ENCODE measurements at places on chromosomes 12 and 14. TPM values are rescaled to one million over a fixed set of nuclear protein-coding genes. Genes with fewer than 3 reads are reported as not detected.

The ARPC3 gene
- 378 TPM for total RNA-seq

The G2E3 gene
- total RNA-seq = 72.4 TPM

The OTUB2 gene
- 4.1 TPM for total RNA-seq

The FITM1 gene
- total RNA-seq = not detected

- H3K27ac ChIP-seq = no peak overlapping the region
- H3K36me3 ChIP-seq = no peaks in the 10 kb centered on the region
- H3K4me3 ChIP-seq = no peak overlapping the region
- H3K27me3 ChIP-seq = no peaks in the 10 kb centered on the region
Observed at GRCh38 chr14:35855876-35856481, 29.8 kb downstream of the BRMS1L start.

DNA sequence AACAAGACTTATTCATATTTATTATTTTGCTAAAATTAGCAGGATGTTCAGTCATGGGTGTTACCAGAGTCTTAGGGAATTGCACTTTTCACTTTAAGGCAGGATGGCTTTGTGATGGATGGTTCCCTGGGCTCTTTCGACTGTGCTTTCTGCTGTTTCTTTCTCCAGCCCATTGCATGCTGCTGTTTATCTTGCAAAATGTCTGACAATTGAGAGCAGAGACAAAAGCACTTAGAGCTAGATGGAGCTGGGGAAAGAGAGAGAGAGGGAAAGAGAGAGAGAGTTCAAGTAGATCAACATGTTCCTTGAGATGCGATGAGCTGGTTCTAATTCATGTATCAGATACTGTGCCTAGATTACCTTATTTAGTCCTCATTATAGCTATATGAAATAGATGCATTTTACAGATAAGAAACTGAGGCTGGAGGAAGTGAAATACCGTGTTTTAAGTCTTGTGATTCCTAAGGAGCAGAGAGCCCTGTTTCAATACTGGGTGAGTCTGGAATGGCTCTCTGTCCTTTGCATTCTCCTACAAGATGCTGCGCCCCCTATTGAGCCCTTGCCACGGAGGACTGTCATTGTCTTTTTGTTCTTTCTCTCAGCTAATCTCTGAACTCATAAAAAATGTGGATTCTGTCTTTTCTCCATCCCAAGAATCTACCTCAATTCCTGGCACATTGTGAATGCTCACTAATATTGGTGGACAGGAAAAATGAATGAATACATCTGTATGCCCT lies 227.9 kb downstream of the ALG10B start:
- peaks cover 16% of the 10 kb centered on the region for H3K4me1 ChIP-seq
- no peak overlapping the region for H3K4me3 ChIP-seq
- H3K27ac ChIP-seq = no peak overlapping the region
- peak; percentile 84 for DNase-seq

DNA sequence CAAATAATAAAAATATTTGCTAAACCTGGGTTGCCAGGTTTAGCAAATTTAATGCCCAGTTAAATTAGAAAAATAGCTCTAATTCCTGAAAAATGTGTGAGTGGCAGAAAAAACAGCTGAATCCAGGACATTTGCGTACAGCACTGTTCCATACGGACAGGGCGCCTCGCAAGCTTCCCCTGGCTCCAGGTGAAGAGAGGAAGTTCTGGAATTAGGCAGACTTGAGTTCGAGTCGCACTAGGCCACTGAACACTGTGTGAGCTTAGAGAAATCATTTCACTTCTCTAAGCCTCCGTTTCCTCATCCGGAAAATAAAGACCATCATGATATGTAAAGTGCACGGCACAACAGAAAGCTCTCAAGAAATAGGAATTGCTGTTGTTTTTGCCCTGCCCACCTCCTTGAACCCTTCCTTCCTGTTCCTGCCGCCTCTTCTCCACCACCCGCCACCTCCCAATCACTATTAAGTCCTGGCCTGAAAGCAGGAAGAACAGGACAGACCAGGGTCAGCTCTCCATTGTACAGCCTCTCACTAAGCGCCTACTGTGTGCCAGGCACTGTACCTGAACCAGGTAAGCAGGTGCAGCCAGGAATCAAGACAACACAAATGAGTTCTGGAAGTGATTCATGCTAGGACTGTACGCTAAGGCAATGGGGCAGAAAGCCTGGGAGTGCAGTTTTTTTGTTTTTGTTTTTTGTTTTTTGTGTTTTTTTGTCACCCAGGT lies 763 bp upstream of the PHETA1 start:
- H3K27ac ChIP-seq = no peak overlapping the region
- peaks cover 7% of the 10 kb centered on the region for H3K4me1 ChIP-seq
- no peaks in the 10 kb centered on the region for H3K36me3 ChIP-seq
- H3K4me3 ChIP-seq = peak overlapping the region; percentile 82
- peaks cover 9% of the 10 kb centered on the region for H3K27me3 ChIP-seq
- DNase-seq = no peak

DNA sequence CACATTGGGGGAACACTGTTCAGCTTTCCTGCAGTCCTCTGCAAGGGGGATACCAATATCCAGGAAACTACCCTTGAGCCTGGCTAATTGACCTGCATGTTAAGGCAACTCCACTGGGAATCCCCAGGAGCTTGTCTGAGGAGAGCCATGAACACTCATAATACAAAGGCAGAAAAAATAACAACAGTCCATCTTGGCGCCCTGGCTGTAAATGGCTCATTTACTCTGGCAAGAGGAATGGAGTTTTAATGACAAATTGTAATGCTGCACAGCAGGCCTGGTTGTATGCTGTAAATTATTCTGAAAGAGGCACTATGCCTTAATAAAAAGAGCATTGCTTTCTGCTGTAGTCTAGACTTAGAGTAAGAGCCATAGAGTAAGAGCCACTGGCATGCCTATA lies 58.3 kb downstream of the SLC8A3 start:
- no peak for DNase-seq
- H3K4me3 ChIP-seq = no peak overlapping the region
- no peak overlapping the region for H3K27ac ChIP-seq
- no peaks in the 10 kb centered on the region for H3K4me1 ChIP-seq
- no peaks in the 10 kb centered on the region for H3K36me3 ChIP-seq
- no peaks in the 10 kb centered on the region for H3K27me3 ChIP-seq

- H3K27ac ChIP-seq = no peak overlapping the region
- no peaks in the 10 kb centered on the region for H3K27me3 ChIP-seq
- H3K36me3 ChIP-seq = no peaks in the 10 kb centered on the region
- peaks cover 8% of the 10 kb centered on the region for H3K4me1 ChIP-seq
- no peak for DNase-seq
Observed at GRCh38 chr14:75879031-75879430, 102.8 kb downstream of the TGFB3 start.

- no peak overlapping the region for H3K27ac ChIP-seq
- peaks cover 15% of the 10 kb centered on the region for H3K4me1 ChIP-seq
- H3K36me3 ChIP-seq = peaks cover 7% of the 10 kb centered on the region
- no peak for DNase-seq
Observed at GRCh38 chr12:68438601-68439000, 106.4 kb upstream of the MDM1 start.

DNA sequence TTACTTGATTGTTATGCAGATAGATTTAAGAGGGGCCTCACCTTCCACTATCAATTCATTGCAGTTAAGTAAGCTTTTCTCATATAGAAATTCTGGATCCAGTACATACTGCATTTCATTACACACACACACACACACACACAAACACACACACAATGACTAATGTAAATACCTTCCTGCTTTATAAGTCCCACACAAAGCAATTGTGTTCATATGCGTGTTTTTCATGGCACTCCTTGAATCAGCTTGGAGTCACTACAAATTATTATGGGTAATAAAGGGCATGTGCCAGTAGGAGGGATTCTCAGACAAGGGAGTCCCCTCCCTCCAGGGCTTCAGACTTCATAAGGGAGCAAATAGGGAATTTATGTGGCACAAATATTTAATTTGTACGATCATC lies 4.5 kb downstream of the MIPOL1 start:
- H3K36me3 ChIP-seq = peaks cover 9% of the 10 kb centered on the region
- no peak overlapping the region for H3K4me3 ChIP-seq
- peaks cover 26% of the 10 kb centered on the region for H3K4me1 ChIP-seq
- H3K27ac ChIP-seq = no peak overlapping the region
- H3K27me3 ChIP-seq = no peaks in the 10 kb centered on the region
- no peak for DNase-seq

DNA sequence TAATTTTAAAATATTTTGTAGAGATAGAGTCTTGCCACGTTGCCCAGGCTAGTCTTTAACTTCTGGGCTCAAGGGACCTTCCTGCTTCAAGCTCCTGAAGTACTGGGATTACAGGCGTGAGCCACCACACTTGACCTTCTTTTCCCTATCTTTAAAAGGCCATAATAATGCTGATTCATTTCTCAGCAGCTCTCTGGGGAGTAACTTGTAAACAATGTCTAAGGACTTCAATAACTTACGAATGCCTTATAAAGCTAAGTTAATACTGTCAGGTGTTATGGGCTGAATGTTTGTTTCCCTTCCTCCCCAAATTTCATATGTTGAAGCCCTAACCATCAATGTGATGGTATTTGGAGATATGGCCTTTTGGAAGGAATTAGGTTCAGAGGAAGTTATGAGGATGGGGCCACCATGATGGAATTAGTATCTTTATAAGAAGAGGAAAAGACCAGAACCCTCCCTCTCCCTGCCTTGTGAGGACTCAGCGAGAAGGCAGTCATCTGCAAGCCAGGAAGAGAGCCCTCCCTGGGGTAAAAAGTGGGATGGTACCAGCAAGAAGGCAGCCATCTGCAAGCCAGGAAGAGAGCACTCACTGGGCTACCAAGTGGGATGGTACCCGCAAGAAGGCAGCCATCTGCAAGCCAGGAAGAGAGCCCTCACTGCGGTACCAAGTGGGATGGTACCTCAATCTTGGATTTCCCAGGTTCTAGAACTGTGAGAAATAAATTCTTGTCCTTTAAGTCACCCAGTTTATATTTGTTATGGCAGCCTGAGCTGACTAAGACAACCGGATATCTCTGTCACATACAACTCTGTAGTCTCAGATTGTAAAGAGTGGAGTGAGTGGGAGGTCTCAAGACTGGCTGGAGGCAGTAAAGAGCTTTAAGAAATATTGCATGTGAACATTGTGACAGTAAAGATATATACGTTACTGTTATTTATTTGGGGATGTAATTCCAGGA lies 16.3 kb upstream of the YBX3 start:
- DNase-seq = no peak
- no peaks in the 10 kb centered on the region for H3K27me3 ChIP-seq
- H3K27ac ChIP-seq = no peak overlapping the region
- no peaks in the 10 kb centered on the region for H3K4me1 ChIP-seq
- H3K36me3 ChIP-seq = no peaks in the 10 kb centered on the region

DNA sequence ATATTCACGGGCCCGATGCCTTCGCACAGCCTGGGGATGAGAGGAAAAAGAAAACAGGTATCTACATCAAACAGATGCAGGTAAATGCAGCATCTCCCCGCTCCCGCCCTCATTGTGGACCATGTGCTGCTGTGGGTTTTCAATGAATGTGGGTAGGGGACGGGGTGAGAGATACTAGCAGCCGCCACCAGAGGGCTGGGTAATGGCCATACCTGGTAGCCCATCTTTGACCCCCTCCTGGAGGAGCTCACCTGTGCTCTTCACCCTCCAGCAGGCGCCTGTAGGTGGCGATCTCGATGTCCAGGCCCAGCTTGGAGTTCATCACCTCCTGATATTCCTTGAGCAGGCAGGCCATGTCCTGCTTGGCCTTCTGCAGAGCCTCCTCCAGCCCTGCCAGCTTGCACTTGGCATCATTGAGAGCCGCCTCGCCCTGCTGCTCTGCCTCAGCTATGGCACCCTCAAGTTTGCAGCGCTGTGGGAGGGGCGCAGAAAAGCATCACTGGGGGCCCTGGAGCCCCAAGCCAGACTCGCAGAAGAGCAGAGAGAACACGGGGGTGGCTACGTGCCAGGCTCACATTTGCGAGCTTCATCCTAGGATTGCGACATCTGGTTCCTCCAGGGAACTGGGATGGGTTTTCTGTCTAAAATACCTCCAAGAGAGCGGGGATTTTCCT lies 10.2 kb downstream of the KRT82 start:
- no peaks in the 10 kb centered on the region for H3K36me3 ChIP-seq
- no peak overlapping the region for H3K27ac ChIP-seq
- H3K4me3 ChIP-seq = no peak overlapping the region
- no peaks in the 10 kb centered on the region for H3K27me3 ChIP-seq
- H3K4me1 ChIP-seq = no peaks in the 10 kb centered on the region

GRCh38 chr14:85934886-85935254 lies 404.9 kb downstream of the FLRT2 start:
- H3K27me3 ChIP-seq = no peaks in the 10 kb centered on the region
- H3K4me1 ChIP-seq = no peaks in the 10 kb centered on the region
- no peak for DNase-seq
- H3K36me3 ChIP-seq = no peaks in the 10 kb centered on the region

DNA sequence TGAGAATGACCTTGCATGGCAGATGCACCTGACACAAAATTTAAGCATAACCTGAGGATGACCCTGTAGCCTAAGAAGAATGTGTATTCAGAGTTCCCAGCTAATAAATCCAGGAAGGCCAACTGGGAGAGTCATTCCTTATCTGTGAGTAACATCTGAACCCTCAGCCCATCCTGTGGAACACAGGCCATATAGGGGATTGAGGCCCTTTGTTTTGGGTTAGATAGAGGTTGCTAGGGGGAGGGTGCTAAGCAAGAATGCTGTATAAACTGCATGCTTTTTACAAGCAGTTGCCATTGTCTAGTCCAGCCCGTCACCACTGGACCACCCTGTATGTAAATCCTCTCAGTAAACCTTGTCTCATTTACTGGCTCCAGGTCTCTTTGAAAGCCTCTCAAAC lies 77.0 kb downstream of the BICD1 start:
- H3K36me3 ChIP-seq = peaks cover 7% of the 10 kb centered on the region
- H3K4me1 ChIP-seq = peaks cover 13% of the 10 kb centered on the region
- H3K27ac ChIP-seq = no peak overlapping the region
- peak; percentile 27 for DNase-seq
- H3K27me3 ChIP-seq = no peaks in the 10 kb centered on the region
- H3K4me3 ChIP-seq = no peak overlapping the region

DNA sequence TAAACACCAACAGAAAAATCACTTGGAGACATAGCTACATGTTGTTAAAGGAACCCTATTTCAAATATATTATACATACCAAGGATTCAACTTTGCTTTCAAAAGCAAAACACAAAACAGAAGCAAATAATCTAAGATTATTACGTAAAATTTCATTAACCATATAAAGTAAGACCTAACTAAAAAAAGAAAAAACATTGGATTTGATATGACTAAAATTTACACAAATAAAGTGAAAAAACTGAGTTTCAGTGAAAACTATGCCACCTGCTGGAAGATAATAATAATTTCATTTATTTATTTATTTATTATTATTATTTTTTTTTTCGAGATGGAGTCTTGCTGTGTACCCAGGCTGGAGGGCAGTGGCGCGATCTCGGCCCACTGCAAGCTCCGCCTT lies 45.2 kb downstream of the WDHD1 start:
- no peaks in the 10 kb centered on the region for H3K27me3 ChIP-seq
- no peak for DNase-seq
- H3K27ac ChIP-seq = no peak overlapping the region
- no peaks in the 10 kb centered on the region for H3K4me1 ChIP-seq

Measured in GM23338 (cell line).